Esophagus mucosa (tissue), 1 donor: ENCODE measurements at places on chromosomes 4 and X. TPM values are rescaled to one million over a fixed set of nuclear protein-coding genes. Genes with fewer than 3 reads are reported as not detected.

GRCh38 chr4:150852216-150852615 is 162.9 kb downstream of the LRBA start:
- no peak for ATAC-seq

DNA sequence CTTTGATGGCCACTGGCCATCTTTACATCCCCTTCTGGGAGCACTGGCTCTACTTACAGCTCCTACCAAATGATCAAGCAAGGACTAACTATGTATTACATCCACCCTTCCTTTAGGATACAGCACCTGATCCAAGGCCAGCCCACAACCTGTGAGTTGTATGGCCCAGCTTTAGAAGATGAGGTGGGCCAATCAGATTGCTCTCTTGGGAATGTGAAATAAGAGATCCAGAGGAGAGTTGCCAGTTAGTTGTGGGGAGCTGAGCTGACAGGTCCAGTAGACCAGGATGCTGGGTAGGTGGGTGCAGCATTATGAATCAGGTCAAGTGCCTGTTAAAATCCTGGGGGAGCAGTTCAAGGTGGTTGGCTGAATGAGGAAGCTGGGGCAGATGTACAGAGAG is 111.5 kb downstream of the GNL3L start:
- no peak for ATAC-seq

DNA sequence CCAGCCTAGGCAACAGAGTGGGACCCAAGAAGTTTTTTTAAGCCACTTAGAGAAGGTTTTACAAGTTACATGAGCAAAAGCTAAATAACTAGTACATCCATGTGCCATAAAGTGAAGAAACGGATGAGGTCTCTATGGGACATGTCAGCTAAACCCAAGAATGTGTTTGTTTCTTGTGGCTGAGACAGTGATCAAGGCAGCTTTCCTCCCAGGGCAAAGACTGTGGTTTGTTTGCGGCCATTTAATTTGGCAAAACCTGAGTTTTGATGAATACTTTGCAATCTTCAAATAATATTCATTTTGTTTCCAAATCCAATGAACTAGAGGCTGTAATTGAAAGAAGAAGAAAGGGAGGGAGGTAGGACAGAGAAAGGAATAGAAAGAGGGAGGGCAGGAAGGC is 44.9 kb upstream of the SLC2A9 start:
- no peak for ATAC-seq

GRCh38 chr4:3360777-3361176 is 68.0 kb downstream of the RGS12 start:
- ATAC-seq: no peak

DNA sequence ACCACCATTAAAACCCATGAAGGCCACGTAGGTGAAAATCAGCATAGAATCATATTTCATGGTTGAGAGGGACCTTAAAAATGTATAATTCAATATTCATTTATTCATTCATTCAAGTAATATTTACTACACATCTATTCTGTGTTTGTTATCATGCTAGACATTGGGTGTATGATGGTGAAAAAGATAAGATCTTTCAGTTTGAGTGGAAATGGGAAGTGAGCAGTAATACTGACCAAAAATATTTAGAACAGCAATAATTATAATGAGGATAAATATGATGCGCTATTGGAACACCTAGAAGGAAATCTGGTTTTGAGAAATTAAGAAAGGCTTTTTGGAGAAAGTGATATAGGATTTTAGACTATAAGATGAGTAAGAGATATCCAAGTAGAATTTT is 28.0 kb downstream of the DKK2 start:
- no peak for ATAC-seq

The OTC gene
- not detected for total RNA-seq

The FAM9C gene
- total RNA-seq: not detected

The AADAT gene
- total RNA-seq: 2.9 TPM

The UBA1 gene
- total RNA-seq: 190 TPM
